NCI-H2081 treated with DMSO at 0.1 percent for 48 hours (cell line): ENCODE measurements at places on chromosomes 12 and 14.

DNA sequence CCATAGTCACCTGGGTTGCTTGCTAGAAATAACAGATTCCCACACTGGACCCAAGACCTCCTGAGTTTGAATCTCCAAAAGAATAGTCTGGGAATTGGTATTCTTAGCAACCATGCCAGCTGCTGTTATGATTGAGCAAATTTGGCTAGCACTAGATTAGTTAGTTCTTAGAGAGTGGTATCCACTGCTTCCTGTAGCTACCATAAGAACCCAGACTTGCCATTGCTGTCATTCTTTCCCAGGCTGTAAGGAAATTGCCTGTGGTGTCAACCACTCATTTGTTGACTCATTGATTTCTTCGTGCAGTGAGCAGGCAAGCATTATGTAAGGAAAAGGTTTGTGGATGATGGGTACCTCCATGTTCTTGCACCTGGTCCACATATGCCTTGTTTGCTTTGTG, 201.8 kb upstream of the RGS6 start:
- DNase-seq, result no peak

DNA sequence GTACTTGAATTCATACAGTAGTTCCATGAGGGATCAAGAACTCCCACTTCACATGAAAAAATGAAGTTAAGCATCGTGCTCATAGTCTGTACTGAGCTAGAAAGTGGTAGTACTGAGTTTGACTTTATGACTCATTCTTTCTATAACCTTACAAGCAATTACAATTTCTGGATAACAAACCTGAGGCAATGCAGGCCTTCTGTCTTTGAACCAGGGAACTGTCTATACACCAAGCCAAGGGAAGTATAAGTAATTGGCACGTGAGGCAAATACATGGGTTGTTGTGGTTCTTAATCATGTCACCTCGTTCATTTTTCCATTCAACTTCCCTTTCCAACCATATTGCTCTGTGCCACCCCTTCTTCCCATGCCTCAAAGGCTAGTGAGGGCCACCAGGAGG, 16.8 kb downstream of the GNS start:
- DNase-seq, result no peak

DNA sequence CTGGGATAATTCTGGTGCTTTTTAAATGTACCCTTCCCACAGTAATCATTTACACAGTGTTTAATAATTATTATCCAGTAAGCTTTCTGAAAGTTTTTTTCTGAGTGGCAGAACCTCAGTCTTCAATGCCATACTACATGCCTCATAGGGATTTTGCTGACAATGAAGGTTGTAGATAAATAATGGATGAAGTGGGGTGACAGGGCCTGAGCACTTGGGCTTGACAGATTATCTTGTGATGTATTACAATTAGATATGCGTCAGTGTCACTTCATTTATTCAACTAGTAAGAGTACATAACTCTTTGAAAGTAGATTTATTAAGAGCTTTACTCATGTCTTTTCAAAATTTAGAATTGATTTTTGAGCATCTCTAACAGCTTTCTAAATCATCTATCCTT, 176.1 kb downstream of the PDZRN4 start:
- no peak for DNase-seq

DNA sequence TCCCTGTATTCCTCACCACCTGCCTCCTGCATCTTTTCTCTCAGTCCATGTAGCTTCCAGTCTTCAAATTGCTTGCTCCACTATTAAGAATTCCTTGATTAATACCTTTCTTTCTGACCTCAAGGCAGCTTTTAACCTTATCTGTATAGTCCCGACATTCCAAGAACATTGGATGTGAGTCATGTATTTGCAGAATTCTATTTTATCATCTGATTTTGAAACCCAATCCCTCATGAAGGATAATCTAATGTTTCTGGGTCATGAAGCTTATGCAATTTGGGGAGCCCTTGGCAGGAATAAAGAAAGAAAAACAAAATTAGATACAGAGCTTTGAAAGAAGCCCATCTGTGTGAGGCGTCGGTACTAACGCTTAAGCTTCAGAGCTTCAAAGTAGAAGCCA, 63.4 kb upstream of the CCND2 start:
- DNase-seq, result no peak

- DNase-seq, result no peak
These were observed 878.9 kb upstream of the SEL1L start for GRCh38 chr14:82412545-82412944.

GRCh38 chr14:76056128-76056527, 70.6 kb downstream of the IFT43 start:
- DNase-seq, result no peak

DNA sequence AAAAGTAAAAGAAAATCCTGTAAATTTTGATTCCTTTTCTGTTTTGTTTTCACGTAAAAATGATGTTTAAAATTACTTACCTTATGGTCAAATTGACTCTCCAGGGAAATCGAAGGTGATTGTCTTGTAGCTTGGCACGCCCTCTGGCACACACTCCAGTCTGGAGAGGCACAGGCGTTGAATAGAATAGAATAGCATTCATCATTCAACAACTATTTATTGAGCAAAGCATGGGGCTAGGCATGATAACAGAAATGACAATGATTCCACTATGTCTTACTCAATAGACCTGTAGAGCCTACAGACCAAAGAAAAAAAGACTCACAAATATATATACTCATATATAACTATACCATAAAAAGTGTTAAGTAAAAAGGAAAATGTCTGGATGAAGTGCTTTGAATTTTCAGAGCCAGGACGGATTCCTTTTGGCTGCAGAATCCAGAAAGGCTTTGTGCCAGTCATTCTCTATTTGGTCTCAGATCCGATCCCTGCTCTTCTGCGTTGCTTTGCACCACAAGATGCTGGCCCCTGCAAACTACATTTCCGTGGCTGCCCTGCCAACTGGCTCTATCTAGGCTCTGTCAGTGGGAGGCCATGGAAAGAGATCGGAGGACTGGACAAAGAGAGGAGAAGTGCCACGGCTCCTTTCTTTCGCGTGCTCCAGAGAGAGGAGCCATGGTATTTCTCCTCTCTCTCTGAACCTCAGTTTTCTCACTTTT, 231.8 kb downstream of the CRADD start:
- no peak for DNase-seq

DNA sequence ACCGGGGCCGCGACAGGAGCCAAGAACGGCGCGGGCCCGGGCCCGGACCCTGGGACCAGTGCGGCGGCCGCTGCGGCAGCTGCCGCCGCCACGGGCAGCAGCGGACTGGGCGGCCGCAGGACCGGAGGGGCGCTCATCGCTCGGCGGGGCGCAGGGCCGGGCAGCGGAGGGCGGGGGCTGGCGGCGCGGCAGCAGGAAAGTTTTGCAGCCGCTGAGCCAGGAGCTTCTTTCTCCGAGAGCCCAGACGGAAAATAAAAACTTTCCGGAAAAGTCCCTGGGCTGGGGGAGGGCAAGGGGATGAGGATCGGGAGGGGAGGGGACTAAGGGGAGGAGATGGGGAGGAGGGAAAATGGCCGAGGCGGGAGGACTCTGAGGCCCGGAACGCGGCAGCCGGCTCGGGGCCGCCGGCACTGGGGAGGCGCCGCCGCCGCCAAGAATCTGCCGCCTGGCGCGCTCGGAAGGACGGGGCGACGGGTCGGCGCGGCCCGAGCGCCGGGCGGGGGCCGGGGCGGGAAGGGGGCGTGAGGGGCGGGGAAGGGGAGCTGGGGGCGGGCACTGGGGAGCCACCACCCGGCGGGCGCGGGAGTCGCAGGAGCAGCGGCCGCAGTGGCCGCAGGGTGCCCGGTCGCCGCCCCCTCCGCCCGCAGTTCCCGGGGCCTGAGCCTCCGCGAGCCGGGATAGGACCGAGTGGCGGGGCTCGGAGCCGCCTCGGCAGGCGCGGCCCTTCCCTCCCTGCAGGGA, at the start of gene PRKD1:
TSS of gene PRKD1 (minus strand) at position 472 of the 741 bp plus-strand sequence.
- no peak for DNase-seq

DNA sequence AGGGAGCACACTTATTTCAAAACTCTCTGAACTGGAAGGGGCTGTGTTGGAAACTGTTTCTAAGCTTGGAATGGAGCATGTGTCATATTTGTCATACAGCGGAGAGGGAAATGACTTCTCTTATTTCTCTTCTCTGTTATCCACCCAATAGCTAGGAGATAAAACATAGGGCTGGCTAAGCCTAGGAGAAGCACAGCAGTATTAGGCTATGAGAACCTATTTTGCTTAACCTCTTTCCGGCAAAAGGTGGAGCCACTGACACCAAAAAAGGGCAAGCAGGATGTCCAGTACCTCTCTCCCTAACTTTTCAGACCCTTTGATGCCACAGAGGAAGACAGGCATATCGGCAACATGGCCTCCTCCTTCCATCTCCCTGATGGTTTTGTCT, 148.3 kb downstream of the CRADD start:
- no peak for DNase-seq

DNA sequence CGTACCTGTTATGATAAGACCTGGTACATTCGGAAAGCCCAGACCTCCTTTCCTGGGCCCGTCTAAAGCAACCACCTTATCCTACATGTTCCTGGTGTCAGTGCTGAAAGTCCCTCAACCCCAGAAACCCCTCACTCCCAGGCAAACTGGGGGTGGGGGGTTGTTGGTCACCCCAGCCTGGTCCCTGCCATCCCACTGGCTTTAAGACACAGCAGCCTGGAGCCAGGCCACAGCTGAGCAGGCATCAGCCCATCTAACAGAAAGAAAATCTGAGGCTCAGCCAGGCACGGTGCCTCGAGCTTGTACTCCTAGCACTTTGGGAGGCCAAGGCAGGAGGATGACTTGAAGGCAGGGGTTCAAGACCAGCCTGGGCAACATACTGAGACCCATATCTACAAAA, 4.5 kb downstream of the SELPLG start:
- no peak for DNase-seq

DNA sequence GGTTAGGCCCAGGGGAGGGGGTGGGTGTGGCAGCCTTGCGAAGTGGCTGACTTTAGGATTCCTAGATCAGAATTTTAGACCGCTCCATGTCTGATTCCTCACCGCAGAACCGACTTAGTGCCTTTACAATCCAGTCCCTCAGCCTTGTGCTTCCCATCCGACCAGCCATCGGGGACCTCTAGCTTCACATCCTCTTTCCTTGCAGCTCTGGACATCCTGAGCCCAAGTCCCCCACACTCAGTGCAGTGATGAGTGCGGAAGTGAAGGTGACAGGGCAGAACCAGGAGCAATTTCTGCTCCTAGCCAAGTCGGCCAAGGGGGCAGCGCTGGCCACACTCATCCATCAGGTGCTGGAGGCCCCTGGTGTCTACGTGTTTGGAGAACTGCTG, 557 bp downstream of the COPS7A start:
- DNase-seq, result no peak

- DNase-seq, result no peak
These were observed 20.5 kb upstream of the FAM181A start for GRCh38 chr14:93906341-93907329.

DNA sequence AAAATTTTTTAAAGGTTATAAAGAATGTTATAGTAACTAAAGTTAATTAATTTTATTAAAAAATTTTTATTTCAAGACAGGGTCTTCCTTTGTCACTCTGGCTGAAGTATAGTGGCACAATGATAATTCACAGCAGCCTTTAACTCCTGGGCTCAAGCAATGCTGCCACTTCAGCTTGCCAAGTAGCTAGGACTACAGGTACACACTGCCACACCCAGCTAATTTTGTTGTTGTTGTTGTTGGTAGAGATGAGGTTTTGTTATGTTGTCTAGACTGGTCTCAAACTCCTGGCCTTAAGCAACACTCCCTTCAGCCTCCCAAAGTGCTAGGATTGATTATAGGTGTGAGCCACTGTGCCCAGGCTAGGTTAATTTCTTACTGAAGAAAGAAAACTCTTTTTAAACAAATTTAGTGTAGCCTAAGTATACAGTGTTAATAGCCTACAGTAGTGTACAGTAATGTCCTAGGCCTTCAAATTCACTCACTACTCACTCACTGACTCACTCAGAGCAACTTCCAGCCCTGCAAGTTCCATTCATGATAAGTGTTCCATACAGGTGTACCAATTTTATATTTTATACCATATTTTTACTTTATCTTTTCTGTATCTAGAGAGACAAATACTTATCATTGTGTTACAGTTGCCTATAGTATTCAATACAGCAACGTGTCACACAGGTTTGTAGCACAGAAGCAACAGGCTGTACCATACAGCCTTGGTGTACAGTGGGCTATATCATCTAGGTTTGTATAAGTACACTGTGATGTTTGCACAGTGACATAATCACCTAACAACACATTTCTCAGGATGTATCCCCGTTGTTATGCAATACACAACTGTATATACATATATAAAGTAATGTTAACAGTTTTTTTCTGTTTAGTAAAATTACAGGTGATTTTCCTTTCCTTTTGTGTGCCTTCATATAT, 24.7 kb upstream of the DNAAF2 start:
- DNase-seq, result no peak

- DNase-seq, result no peak
These were observed 37.3 kb downstream of the PTGER2 start for GRCh38 chr14:52351233-52352060.

GRCh38 chr14:93785423-93785822, 2.9 kb downstream of the PRIMA1 start:
- no peak for DNase-seq

- no peak for DNase-seq
These were observed 115.4 kb upstream of the VRK1 start for GRCh38 chr14:96681829-96682228.

DNA sequence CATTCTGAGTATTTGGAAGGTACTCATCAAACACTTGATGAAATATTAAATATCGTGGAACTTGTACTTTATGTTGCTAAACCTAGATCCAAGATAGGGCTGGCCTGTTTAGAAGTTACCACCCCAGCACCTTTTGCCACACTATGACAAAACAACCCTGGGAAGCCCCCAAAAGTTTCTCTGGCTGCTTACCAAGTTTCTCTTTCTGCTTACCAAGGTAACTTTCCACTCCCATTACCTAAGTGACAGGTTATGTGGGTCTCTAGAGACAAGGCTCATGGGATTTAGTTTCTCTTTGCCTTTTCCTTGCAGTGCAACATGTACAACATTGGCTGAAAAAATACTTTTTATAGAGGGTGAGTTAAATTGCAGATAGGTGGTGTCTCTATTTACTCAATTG, 28.9 kb upstream of the PPM1A start:
- no peak for DNase-seq

GRCh38 chr12:121801595-121802484, 2.0 kb upstream of the SETD1B start:
- no peak for DNase-seq

DNA sequence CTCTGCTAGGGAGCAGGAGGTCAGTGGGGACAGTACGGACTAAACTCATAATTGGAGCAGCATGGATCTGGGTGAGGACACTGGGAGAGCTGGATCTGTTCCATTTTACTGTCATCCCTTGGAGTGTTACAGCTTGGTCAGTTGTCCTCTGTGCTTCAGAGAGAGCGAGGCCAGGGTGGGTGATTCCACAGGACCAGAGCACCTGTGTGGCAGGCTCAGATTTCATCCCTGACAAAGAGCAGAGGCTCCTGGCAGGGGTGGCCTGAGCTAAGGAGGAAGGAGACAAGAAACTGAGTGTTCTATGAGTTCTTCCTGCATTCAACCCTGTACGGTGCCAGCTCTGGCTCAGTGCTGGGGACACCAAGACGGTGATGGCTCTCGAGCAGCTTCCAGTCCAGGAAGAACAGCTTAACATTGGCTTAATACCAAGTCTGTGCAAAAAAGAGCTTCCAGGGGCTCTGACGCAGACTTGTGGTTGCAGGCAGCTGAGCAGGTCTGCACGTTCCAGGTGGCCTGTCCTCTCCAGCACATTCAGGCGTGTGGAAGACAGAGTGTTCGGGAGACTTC, 8.4 kb upstream of the PGF start:
- DNase-seq, result no peak

GRCh38 chr14:24037658-24038037, 14.2 kb upstream of the CARMIL3 start:
- no peak for DNase-seq
